SHP77 treated with DMSO at 0.1 percent for 48 hours (cell line): ENCODE measurements at places on chromosomes 7 and 10.

DNA sequence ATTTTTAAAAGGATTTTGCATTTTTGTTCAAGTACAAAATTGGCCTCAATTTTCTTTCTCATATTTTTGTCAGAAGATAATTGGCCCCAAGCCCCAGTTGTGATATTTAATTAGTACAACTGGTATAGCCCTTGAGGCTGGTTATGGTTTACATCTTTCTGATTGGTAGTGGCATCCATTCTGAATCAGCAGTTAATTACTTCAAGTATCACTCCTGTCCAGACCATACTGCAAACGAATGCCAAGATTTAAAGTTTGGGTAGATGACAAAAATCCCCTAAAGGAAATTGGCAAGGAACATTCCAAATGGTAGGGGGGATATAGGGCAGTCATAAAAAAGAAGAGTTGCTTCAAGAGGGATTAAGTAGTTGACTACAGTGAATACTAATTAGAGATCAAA lies 23.1 kb downstream of the MYPN start:
- DNase-seq: no peak

DNA sequence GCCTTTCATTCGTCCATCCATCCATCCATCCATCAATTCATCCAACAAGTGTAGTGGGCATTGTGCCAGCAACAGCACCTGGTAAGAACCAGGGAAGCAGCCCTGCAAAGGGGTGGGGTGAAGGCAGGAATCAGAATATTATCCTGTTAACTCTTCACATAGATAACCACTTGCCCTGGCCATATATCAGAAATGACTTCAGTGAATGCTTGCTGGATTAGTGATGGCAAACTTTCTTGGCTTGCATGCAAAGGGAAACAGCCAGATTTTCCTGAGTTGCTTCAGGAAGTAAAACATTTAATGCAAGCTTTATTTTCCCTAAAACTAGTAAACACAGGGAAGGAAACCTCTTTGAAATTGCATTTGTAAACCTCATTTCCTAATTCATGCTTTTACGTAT lies 743 bp downstream of the OR2A5 start:
- DNase-seq: no peak

- no peak for DNase-seq
Observed at GRCh38 chr10:122049076-122049475, 60.1 kb downstream of the TACC2 start.

- no peak for DNase-seq
Observed at GRCh38 chr10:6082496-6083395, 6.1 kb upstream of the RBM17 start.

GRCh38 chr10:1153251-1153763 lies 97.1 kb downstream of the WDR37 start:
- DNase-seq: no peak

DNA sequence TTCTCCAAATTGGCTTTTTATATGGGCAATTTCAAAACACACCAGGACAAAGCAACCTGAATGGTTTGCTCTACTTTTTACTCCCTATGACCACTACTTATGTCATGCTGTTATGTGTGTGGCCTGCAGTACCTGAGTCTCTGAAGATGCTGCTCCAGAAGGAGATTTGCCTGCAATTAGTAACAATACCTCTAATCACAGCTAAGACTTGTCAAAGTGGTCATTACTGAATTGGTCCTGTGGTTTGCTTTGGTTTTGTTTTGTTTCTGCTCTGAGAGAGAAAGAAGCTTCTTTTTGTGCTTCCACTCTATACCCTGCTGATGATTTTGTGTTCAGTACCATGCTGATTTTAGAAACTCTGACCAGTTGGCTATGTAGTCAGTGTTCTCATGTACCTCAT lies 25.5 kb downstream of the HGF start:
- no peak for DNase-seq

DNA sequence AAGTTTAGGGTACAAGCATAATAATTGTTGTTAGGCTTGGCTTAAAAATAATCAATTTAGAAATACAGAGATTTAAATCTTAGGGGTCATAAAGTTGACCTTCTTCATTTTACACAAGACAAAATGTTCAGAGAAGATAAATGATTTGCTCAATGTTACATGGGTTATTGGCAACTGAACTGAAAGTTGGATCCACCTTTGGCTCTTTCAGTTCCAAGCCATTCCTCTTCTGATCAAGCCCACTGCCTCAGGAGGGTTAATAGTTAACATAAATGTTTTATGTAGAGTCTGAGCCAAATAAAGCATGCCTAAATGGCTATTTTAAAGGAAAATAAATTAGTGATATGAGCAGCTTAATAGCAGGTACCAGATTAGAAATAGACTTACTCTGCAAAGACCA lies 79.1 kb upstream of the RHOBTB1 start:
- no peak for DNase-seq

GRCh38 chr10:3881622-3882021 lies 96.6 kb upstream of the KLF6 start:
- no peak for DNase-seq

DNA sequence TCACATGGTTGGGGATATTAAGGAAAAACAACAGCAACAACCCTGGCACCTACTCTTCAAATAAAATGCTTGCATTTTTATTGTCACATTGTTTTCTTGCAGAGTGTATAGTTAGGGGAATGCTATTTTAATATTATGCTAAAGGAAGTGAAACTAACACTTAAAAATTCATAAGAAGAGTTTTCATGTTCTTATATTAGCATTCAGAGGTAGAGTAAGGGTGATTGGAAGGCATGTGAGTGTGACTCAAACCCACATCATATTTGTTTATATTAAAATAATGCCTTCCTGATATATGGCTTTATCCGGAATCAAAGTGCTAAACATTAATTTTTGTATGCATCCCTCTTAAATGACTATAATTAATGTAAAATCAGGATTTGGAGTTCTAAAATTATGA lies 59.8 kb upstream of the TES start:
- no peak for DNase-seq

- DNase-seq: no peak
Observed at GRCh38 chr7:36315309-36315944, 74.2 kb upstream of the ANLN start.

DNA sequence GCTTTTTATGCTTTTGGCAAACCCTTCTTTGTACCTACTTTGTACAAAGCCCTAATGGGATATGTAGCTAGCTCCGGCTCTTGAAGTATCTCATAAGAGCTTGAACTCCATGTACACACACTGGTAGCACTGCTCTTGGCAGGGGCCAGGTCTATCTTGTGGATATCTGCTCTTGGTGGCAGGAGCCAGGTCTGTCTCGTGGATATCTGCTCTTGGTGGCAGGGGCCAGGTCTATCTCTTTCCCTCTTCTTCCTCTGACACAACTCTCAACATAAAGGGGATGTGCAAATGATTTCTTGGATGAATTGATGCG lies 91.9 kb downstream of the WNT2 start:
- no peak for DNase-seq

- DNase-seq: no peak
Observed at GRCh38 chr7:33325754-33326484, 196.6 kb downstream of the BBS9 start.

DNA sequence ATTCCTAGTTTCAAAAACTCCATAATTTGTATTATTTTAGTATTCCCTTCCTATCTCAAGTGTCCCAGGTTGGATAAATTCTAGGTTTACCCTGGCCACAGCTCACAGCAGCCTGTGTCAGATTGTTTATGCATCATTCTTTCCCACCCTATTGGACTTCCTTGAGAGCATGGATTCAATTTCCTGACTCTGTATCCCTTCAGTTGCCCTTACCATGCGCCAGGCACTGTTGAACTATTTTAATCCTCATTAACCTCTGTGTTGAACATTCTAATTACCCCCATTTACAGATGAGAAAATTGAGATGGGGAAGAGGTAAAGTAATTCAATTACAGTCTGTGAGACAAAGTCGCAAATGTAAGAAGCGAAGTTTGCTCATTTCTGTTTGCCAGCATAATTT lies 58.8 kb downstream of the STEAP1B start:
- DNase-seq: no peak

DNA sequence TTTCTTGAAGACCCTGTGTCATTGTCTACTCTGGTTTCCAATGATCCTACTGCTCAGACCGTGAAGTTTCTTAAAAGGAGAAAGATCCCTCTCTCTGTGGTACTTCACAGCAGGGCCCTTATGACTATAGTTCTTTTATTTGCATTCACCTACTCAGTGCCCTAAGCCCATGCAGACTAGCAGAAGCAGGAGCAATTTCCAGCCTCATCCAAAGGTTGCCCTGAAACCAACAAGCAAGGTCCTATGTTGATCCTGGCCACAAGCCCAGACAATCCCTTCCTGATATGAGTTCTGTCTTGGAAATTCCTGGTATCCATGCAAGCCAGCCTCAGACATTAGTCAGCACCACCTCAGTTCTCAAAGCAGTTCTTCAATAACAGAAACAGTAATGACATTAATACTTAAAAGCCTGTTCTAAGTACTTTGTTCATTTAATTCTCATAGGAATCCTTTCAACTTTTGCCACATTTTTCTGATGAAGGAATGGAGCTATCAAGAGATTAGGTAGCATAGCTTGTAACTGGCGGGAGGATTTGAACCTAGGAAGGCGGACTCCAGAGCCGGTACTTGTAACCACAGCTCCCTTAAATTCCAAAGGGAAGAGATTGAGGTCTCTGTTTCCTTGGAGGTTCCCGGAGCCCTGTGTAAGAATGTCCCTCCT lies 58.1 kb upstream of the ST8SIA6 start:
- no peak for DNase-seq

GRCh38 chr7:27998382-27998781 lies 182.2 kb downstream of the JAZF1 start:
- DNase-seq: no peak

- no peak for DNase-seq
Observed at GRCh38 chr7:110119883-110120581, 970.9 kb upstream of the LRRN3 start.

GRCh38 chr10:129627442-129627841 lies 160.4 kb downstream of the MGMT start:
- no peak for DNase-seq

DNA sequence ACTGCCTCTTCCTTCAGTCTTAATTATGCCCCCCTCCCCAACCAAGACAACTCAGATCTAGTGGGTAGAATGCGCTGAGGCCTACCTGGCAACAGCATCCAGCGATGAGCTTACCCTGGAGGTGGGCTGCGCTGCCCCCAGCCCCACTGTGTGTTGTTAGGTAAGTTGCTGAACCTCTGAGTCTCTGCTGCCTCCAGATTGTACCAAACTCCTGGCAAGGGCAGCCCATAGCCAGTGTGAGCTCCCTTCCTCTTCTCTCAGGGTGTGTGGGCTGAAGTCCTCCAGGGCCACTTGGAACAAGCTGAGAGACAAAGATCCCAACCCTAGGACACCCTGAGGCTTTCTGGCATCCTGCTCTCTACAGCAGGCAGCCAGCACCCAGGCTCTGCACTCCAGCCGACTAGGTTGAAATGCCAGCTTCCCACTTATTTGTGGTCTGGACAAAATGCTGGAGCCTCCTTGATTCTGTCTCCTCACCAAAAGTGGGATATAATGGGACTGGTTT lies 135.3 kb downstream of the ARHGAP22 start:
- no peak for DNase-seq

GRCh38 chr7:41942468-41943093 lies 239.7 kb upstream of the INHBA start:
- no peak for DNase-seq

DNA sequence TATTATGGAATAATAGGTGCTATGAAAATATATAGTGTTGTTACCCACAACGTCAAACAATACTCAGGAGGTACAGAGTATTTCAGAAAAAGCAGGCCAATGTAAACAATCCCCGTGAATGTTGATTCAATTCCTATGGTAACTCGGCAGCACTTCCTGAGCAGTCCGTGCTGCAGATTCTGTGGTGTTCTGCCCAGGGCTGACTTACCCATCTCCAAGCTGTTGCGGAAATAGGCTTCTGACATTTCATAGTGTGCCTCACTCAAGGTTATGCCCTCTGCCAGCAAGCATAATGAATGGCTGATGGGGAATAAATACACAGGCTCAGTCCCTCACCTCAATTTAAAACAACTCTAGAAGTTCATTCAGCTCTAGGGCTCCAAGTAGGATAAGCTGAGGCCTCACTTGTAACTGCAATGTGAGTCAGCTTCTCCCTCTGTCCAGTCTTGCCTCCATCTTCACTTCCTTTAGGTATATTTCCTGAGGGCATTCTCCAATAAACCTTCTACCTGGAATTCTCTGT lies 177.6 kb downstream of the GNAI1 start:
- DNase-seq: peak; percentile 34

DNA sequence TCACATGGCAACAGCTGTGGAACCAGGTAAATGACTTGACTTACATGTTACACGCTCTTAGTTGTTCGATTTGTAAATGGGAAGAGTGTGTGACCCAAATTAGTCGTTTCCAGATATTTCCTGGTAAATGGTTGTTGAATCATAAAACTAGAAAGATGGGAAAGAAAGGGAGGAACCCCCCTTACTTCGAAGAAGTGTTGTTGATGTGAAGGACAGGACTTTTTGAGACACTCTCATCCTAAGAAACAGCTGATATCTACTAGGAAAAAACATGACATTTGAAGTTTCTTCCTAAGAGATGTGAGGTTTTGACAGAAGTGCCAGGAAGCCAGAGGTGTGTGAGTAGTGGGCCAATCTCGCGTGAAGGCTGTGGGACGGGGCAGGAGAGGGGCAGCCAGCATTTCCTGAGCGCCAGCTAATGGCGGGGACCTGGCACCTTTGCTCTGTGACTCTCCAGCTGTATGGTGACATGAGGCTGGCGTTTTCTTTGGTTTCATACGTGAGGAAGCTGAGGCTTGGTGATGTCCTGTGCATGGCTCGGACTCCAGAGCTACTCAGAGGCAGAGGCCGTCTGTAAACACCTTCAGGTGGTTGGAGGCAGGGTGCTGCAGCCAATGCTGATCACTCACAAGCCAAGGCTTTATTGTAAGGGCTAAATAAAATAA lies 53.7 kb downstream of the IKZF1 start:
- no peak for DNase-seq

DNA sequence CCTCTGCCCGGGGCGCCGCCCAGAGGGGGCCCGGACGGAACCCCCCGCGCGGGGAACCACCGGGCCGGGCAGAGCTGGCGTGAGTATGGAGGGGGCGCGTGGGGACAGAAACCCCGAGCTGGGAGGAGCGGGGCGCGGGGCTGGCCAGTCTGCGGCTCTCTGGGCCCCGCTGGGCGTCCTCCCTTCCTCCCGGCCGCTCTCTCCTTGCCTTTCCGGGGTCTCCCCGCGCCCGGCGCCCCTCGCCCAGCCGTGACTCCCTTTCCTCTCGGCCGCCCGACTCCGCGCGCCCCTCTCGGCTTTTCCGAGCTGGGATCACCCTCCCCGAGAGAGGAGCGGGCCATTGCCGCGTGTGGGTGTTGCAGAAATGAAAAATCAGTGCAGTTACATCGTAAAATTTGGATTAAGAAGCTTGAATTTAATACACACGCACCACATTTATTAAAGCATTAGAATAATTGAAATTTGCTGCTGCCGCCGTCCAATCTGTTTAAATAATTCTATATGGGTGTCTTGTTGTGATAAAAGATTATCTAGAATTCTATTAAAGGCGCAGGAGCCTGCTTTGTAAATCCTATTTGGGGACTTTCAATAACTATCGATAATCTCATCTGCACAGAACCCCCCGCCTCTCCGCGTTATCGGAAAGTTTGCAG lies 9.1 kb downstream of the UNCX start:
- no peak for DNase-seq

DNA sequence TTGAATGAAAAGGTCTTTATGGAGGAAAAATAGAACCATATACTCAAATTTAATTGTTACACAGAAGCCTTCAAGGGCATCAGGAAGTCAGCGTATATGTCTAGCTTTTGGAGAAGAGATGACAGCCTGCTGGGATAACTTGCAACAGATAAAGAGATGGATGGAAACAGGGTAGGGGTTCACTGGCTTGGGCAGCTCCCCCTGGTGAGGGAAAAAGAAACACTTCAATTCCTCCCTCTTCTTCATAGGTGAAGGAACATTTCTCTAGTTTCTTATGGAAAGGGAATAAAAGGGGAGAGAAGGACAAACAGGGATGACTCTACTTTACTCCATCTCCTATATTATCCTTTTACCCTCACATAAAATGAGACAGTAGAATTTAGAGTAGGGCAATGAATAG lies 635.7 kb downstream of the PHTF2 start:
- no peak for DNase-seq
